NCI-H1417 (cell line): ENCODE measurements at places on chromosomes 11 and 22.

DNA sequence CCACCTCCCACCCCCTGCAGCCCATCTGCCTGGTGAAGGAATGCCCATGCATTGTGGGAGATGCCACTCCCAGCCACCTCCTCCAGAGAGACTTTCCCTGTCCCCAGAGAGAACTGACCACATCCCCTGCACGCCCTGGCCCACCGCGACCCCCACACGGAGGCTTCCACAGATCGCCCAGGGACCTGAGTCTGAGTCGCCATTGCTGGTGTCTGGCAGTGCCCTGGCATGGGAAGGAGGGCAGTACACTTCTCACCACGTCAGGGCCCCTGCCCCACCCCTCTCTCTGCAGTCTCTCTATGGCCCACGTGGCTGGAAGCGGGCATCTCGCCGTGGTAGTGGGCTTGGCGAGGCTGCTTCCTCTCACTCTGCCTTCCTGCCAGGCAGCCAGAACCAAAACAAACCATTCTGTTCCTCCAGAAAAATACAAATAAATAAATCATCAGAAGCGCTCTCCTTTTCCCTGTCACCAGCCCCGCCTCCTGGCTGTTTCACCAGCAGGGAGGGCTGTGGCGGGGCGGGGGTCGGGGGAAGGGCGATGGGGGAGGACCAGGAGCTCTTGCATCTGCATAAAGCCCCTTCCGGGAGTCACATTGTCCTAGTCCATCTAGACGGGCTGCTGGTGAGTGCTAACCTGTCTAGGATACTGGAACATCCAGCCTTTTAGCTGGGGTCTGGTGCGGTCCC is 20.9 kb downstream of the SHISAL1 start:
- DNase-seq = no peak

DNA sequence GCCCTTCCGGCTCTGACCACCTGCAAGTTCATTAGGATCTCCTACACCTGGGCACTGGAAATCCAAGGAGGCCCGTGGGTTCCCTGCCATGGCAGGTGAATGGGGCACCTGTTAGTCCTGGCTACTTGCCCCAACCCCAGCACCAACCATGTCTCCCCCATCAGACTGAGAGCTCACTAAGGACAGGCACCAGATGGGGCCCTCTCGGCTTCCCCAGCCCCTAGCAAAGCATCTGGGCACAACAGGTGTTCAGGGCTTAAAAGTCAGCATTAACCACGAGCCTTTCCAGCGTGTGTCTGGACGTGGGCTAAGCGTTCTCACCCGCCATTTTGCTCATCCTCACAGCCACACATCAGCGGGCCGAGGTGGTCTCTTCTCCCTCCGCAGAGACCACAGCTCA is 2.2 kb downstream of the SULT4A1 start:
- DNase-seq = no peak

DNA sequence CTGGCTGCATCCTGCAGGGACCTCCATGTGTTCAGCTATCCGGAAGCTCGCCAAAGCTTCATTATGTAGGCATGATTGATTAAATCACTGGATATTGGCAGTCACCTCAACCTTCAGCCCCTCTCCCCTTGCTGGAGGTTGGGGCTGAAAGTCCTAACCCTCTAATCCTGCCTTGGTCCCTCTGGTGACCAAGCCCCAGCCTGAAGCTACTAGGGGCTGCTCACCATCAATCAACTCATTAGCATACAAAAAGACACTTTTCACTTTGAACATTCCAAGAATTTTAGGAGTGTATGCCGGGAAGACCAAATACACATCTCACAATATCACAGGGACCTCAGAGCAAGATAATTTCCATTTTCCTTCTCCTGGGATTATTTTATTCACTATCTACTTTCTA is 38.8 kb upstream of the TPBGL start:
- DNase-seq = no peak

GRCh38 chr11:13098616-13099289 is 89.6 kb downstream of the RASSF10 start:
- DNase-seq = no peak
